ENCODE measurements at places on chromosomes 3 and 15.

GRCh38 chr3:16911916-16912315 is 27.2 kb downstream of the PLCL2 start:
- no peak for DNase-seq

- DNase-seq, result no peak
These were observed 637.9 kb downstream of the PLOD2 start for GRCh38 chr3:145522893-145523651.

- no peak for DNase-seq
These were observed 42.2 kb downstream of the CLDN18 start for GRCh38 chr3:138051947-138052802.

DNA sequence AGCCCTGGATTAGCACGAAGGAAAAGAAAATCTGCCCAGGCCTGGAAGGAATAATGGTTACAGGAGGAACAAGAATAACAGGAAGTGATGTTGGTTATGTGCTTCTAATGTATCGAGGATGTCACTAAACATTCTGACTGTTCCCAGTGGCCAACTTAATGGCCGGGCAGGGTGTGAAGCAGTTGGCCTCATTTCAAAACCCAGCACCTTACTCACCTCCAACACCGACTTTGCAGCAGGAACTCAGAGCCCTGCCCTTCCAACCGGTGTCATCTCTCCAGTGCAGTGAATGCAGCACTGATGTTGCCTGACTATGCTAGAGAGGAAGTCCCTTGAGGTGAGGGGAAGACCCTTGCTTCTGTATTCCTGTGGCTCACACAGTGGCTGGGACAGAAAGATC is 162.4 kb upstream of the LRTM1 start:
- DNase-seq, result no peak

DNA sequence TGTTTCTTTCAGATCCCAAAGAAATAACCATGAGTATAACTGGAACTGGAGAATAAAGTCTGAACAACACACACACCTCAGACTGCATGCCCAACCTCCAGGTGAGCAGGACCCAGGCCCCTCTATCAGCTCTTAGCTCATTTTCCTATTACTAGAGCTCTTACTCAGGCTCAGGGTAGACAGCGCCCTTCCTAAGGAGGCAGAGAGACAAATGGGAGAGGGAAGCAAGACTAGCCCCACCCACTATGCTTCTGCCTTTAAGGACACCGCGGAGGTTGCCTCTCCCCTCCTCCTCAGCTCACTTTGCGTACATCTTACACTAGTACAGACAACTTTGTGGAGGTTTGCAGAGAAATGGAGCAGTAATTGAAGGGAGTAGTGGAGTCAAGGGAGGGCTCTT is 44.0 kb upstream of the GLCE start:
- no peak for DNase-seq

GRCh38 chr15:60605879-60606307 is 127.0 kb upstream of the ICE2 start:
- DNase-seq, result no peak

DNA sequence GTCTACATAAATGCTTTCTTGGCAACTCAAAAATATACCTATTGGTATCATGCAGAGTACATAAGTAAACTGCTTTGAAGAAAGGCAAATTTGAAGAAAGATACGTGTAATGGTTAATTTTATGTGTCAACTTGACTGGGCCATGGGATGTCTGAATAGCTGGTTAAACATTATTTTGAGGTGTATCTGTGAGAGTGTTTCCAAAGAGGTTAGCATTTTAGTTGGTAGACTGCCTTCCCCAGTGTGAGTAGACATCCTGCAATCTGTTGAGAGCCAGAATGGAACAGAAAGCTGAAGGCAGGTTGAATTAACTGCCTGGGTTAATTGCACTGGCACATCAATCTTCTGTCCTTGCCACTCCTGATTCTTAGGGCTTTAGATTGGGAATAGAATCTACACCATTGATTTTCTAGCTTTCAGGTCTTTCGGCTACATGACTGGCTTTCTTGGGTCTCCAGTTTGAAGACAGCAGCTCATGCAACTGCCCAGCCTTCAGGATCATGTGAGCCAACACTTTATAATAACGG is 98.3 kb downstream of the CMSS1 start:
- no peak for DNase-seq

DNA sequence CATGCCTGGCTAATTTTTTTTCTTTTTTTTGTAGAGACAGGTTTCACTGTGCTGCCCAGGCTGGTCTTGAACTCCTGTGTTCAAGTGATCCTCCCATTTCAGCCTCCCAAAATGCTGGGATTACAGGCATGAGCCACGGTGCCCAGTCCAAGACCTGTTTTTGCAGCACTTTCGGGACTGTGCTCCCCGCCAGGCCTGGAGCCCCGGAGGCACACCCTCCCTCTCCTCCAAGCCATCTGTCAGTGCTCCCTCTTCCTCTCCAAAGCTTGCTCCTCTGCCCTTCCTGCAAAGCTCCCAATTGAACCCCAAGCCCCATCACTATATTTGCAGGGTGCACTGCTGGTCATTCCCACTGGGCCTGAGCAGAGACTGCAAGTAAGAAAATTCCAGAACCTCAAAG is 98.1 kb downstream of the CORO2B start:
- no peak for DNase-seq

- DNase-seq, result no peak
These were observed 236.5 kb downstream of the IL20RB start for GRCh38 chr3:137194301-137194700.

DNA sequence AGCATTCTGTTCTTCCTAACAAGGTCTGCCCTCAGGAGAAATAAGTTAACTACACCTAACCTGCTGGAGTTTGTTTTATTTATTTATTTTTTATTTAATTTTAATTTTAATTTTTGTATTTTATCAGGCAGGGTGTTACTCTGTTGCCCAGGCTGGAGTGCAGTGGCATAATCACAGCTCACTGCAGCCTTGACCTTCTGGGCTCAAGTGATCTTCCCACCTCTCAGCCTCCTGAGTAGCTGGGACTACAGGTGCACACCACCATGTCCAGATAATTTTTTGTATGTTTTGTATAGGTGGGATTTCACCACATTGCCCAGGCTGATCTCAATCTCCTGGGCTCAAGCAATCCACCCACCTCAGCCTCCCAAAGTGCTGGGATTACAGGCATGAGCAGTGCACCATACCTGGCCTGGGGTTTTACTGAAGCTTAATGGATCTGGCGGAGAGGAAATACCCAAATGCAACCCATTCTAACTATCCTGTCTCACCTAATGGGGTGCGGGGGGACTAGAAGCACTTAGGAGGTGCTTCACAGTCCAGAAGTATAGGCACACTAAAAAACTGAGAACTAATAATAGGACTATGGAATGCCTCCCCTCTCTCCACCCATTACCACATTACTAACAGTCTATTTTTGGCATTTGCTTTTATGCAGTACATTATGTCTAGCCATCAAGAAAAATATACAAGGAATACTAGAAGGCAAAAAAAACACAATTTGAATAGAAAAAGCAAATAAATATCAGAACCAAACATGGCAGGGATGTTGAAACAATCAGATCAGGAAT is 61.4 kb downstream of the TTBK2 start:
- DNase-seq, result no peak

DNA sequence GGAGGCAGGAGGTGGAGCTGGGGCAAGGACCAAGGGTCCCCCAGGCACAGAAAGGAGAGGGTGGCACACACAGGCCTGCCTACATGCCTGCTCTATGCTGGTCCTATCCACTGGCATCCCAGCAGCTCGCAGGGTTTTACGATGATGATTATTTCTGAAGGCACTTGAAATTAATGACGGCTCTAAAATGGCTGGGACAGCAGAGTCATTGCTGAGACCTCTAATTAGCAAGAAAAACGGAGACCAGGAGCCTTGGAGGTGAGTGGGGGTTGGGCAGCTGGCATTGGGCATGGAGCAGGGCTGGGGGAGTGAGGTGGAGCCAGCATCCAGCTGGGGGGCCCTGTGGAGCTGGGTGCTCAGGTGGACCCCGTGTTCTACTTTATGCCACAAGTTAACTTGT is 3.5 kb upstream of the LINGO1 start:
- DNase-seq, result no peak

DNA sequence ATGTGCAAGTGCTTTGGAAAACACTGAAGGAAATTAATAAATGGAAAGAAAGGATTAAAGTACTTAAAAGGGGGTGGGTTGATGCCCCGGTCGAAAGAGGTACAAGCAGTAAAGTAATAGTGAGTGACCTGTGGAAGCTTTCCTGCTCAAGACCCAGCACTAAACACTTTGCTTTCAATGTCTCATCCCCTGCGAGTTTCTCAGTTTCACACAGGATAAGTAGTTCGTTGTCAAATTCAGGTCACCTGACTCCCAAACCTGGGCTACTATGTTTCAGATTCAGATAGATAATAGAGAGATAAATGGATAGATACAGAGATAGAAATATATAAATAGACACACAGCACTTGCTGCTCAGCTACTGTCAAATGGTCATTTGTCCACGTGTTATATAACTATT is 19.6 kb downstream of the STAC start:
- DNase-seq, result no peak

- no peak for DNase-seq
These were observed 719.6 kb upstream of the NR2F2 start for GRCh38 chr15:95610945-95611344.

DNA sequence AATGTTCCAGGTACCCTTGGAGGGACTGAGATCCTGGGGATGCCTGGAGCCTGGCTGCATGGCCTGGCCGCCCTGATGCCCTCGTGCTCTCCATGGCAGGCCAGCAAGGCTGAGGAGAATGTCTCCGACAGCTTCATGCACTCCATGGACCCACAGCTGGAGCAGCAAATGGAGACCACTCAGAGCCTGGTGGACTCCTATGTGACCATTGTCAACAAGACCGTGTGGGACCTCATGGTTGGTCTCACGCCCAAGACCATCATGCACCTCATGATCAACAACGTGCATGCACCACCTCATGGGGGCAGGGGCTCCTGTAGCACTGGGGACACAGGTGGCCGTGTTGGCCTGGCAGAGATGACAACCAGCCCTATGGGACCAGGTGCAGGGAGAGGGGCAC is 19.7 kb downstream of the GOLGA6A start:
- no peak for DNase-seq

DNA sequence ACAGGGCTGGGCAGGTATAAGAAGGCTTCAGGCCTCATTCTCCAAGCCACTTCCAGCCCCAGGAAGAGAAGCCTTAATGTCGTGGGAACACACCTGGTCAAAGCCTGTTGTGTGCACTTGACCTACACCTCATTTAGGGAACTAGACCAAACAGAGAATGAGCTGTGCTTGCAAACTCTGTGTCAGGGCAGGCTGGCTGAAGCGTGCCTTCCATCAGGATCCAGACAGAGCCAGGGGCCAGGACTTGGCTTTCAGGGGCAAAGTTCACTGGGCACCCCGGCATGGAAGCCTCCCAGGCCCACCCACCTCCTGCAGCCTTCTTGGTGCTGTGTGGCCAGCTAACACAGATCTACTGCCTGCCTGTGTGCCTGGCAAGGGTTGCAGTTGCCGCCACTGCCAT is 11.5 kb downstream of the RBPMS2 start:
- no peak for DNase-seq

- DNase-seq, result no peak
These were observed 190.5 kb upstream of the LYSMD4 start for GRCh38 chr15:99923711-99924110.

DNA sequence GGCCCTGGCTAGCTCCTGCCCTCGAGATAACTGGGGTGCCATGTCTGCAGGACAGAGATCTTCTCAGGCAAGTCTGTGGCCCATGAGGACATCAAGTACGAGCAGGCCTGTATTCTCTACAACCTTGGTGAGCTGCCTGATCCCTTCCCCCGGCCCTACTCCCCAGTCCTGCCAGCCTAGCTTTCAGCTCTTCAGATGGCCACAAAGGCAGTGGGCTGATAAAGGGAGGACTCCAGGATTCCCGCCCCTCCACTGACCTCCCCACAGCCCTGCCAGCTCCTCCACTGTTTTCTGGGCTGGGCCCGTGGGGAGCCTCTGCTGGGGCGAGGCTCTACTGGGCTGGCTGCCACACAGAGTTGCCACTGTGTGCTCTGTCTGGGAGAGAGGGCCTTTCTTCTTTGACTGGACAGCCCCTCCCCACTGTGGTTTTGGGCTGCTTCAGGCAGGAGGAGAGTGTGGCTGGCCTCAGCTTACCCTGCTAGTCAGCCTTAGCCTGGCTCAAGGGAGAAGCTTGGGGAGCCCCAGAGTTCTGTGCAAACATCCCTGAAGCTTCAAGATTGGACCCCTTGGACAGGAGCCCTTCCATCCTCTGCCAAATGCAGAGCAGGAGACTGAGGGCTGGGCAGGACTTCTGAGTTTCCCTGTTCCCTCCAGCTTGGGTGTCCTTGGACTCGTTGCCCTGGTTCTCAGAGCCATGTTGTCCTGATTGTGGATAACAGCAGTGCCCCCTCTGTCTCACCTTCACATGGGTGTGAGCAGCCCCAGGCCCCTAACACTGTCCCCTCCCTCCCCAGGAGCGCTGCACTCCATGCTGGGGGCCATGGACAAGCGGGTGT is 24.4 kb downstream of the PTPN23 start:
- DNase-seq, result no peak

GRCh38 chr3:194373028-194373427 is 3.5 kb upstream of the LRRC15 start:
- DNase-seq, result no peak

DNA sequence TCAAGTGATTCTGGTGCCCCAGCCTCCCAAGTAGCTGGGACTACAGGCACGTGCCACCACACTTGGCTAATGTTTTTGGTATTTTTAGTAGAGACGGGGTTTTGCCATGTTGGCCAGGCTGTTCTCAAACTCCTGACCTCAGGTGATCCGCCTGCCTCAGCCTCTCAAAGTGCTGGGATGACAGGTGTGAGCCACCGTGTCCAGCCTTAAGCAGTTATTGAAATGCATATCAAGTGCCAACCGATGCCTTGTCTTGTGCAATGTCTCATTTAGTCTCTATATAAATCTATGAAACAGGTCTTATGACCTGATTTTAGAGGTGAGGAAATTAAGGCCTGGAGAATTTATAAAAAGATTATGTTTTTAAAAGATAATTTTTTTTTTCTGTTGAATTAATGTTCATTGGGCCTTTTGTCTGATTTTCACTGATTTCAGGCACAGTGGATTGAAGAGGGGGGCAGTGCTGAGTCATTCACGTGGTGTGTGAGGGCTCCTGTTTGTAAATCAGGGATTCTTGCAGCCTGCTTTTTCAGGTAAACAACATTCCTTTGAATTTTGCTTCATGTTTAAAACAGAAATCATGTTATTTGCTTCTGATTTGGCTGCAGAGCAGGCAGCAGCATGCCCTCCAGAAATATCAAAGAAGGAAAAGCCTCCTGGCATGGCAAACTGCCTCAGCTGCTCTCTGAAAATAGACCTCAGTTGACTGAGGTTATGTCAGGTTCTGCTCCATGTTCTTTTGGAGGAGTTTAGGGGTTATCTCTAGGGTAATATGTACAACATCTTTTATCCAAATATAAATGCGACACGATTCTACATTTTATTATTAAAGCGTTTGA is 407.0 kb upstream of the RGMA start:
- DNase-seq, result no peak

- DNase-seq, result no peak
These were observed 97.2 kb upstream of the C3orf80 start for GRCh38 chr3:160128056-160128455.

GRCh38 chr3:38147421-38147820 is 9.0 kb downstream of the MYD88 start:
- DNase-seq, result no peak
